ENCODE measurements at places on chromosomes 6 and 20.

DNA sequence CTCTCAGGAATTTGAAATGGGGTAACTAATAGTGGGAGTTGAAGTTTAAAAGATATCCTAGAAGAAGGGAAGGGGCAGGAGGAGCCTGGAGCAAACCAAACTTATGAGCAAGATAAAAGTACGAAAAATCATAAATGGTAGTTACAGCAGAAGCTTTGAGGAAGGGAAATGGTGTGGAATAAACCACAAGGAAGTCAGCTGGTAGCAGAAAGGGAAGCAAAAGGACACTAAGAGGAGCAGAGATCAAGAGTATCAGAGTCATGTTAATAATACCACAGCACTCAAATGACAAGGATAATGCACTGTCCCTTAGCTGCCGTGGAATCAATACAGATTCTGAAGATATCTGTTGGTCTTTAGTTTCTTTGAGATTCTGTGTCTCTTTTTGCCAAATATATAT lies 44.9 kb upstream of the CCDC28A start:
- no peak for DNase-seq

GRCh38 chr6:13881621-13882165 lies 43.1 kb upstream of the RNF182 start:
- DNase-seq, result no peak

- no peak for DNase-seq
Measured at GRCh38 chr6:33602180-33602579, 18.9 kb upstream of the ITPR3 start.

DNA sequence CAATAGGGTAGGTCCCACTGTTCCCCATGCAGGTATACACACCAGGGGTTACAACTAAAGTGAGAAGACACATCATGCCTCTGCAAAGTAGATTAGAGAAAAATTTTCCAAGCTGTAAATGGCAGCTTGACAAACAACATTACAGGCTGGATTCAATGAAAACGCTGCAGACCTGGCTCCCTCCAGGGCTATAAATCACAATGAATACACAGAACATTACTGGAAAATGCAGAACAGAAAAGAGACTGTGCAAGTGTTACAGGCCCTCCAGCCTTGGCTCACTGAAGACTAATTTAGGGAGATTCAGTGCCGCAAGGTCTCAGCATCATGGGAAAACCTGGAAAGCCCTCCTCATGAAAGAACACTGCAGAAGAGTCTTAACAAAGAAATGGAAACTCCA lies 207.8 kb downstream of the KHDC1L start:
- no peak for DNase-seq

- no peak for DNase-seq
Measured at GRCh38 chr20:45323731-45324130, 15.6 kb upstream of the MATN4 start.

DNA sequence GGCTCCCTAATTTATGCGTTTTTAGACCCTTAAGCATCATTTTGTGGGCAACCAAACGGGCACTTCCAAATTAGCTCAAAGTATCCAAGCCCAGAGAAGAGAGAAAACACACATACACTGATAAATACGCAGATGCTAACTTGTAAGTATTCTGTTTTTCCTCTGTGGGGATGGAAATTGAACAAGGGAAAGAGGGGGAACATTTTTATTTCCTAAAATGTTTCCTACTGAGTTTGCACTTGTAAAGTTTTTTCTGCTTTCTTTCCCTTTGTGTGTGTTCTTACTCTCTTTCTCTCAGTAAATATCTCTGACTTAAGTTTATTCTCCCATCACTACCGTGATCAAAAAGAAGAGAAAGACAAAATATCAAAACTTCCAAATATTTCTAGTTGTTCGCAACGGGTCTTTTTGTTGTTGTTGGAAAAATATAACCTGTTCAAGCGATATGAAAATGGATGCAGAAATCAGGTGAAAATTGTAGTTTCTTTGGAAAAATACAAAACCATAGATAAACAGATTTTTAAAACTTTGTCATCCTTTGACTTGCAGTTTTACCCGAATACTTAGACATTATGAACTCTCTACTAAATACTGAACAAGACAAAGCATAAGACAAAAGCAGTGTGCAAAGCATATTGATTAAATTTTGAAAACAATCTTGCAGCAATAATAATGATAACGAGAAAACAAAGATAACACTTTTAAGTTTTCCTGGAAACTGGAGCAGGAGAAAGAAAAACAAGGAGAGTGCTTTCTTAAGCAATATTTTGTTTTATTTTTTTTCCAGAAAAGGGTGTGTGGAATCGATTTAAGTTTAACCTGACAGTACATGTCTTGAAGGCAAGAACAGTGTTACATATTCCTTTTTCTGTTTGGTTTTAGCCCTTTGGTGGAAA lies 1.0 kb upstream of the NKX2-4 start:
- no peak for DNase-seq

GRCh38 chr6:90109141-90109540 lies 187.5 kb downstream of the BACH2 start:
- DNase-seq, result no peak

- no peak for DNase-seq
Measured at GRCh38 chr20:35156978-35157377, 9.8 kb upstream of the EDEM2 start.

DNA sequence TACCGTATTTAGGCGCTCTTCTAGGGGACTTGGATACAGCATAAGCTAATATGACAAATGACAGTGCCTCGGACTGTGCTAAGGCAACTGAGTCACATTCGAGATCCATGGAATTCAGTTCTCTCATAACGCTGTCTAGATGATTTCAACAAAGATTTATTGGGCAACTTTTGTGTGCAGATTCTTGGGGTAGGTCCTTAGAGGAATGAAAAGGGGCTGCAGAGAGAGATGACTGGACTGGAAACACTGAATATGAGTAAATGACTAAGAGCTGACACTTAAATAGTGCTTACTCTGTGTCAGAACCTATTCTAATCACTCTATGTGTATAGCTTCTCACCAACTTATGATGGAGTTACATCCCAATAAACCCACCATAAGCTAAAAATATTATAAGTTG lies 36.4 kb upstream of the MARCKS start:
- DNase-seq, result no peak

GRCh38 chr6:158660333-158660754 lies 10.5 kb downstream of the SYTL3 start:
- DNase-seq, result no peak

DNA sequence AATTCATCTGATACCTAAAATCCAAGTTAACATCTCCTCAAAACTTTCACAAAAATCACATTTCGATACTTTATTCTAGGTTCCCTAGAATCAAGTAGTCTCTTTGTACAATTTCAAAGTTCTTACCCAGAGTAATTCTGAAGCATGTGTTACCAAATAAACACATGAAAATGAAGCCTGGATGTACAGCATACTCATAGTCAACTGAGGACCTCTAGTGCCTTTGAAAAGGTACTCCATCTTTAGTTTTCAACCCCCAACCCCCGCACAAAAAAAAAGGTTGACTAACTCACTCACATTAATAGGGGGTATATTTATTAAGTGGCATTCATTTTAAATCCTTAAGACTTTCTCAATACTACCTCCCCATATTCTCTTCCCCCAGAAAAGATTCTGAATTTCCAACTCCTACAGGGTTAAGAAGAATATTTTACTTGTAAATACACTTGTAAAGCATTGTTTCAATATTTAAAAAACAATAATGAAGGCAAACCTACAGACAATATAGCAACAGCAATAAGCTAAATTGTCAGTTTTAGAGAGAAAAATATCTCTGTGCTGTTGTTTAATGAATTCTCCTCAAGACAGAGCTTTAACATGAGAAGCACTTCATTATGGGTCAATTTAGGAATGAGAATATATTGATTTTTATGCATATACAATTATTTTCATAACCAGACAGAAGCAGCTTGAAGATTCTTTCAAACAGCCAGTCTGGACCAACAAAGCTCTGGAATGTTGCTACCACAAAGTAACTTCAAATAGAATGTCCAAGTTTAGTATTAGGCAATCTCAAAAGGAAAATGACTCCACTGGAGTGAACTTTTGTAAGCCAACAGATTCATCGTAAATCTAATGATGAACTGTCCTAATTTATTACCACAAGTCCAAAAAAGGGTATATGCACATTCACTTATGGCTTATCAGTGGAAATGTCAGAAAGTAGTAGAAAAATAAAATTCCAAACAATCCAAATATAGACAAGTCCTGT lies 3.3 kb downstream of the PLN start:
- peak; percentile 7 for DNase-seq

DNA sequence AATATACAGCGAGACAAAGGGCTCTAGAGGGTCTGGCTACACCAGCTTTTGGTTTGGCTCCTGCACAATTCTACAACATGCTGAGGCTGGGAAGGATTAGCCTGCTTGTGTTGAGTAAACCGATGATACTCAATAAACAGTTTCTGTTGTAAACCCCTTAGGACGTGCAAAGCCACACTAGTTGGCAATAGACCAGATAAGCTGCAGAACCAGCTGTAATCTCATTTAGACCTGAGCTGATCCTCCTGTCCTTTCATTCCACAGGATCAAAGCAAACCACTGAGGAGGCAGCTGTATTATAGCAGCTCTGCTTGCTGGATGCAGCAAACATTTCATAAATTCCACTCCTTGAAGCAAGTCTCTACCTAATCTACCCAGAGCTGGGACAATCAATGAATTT lies 79.7 kb downstream of the MMS22L start:
- no peak for DNase-seq

- peak; percentile 11 for DNase-seq
Measured at GRCh38 chr20:34365765-34366213, 2.7 kb downstream of the ITCH start.

DNA sequence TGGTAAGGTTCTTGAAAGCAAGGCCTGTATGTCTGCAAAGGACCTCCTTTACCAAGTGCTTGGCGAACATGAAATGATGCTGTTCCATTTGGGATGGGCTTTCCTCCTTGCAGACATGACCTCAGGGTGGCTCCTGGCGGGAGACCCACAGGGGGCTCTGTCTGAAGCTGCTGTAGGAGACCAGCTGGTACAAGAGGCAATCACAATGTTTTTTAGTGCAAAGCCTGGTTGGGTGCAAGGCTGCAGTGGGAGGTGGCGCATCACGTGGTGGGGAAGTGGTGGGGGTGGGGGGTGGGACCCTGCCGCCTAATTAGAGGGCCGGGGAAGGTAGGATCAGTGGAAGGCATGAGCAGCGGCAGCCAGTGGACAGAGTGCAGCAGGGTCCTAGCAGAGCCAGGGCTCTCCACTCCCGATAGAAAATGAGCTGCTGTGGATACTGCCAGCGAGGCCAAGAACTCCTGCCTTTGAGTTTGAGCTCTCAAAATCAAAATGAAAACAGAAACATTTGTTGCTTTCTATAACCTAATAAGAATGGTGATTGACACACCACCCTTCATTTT lies 9.1 kb upstream of the ARMC2 start:
- no peak for DNase-seq

DNA sequence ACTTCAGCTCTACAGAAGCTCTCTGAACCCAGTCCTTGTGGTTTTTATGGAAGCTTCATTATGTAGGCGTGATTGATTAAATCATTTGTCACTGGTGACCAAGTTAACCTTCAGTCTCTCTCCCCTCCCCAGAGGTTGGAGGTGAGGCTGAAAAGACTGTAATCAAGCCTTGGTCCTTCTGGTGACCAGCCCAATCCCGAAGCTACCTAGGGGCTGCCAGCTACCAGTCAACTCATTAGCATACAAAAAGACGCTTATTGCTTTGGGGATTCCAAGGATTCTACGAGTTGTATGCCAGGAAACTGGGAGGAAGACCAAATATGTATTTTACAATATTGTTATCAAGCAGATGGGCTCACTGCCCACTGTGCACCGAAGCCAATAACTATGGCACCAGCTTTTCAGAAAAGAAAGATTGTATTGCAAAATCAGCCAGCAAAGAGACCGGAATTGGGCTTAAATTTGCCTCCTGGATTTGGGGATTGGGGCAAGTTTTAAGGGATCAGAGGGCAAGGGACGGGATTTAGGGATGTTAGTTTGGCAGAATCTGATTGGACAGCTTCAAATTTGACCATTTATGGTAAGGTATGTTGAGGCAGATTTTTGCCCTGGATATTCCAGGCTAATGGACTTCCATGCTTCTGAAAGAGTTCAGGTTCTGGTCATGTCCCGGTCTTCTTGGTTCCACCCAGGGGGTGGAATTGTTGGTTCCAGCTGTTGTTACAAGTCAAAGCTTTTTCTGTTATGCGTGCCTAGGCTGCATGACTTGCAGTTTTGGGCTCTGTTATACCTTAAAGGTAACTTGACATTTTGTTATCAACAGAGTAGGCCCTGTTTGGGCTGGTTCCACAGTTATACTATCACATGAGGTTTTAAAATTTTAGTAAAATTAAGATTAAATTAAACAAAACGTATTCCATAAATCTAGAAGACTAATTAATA lies 167.4 kb downstream of the COL9A1 start:
- DNase-seq, result no peak

DNA sequence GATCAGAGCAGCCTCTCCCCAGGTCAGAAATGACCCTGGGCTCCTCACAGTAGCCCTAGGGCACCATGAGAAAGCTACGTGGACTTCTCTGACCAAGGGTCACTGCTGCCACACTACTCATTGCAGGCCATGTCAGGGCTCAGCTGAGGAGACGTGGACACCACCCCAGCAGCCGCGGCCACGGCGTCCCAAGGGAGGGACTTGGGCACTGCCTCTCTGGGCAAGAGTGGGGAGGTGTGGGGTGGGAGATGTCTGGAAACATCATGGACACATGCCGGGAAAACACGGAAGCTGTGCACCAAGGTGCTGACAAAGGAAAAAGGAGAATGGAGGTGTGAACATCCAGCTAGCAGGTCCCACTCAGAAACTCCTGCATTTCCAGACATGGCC lies 9.0 kb downstream of the GMEB2 start:
- no peak for DNase-seq

- no peak for DNase-seq
Measured at GRCh38 chr20:49480236-49480635, 2.2 kb downstream of the KCNB1 start.

DNA sequence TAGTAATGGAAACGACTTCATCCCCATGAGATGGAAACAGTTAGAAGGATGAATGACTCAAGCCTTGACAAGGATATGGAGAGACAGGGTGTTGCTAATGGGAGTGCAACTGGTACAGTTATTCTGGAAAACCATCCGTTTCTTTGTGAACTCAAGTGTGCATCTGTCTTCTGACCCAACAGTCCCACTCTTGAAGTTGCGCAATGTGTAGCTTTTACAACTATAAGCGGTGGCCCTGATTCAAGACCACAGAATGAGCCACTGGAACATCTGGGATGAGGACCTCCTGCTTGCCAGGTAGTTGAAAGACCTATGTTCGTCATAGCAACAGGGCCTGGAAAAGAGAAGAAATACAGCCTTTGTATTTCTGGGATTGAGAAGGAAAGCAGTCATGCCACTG lies 115.8 kb upstream of the GMDS start:
- DNase-seq, result no peak

GRCh38 chr6:121210943-121211342 lies 123.3 kb downstream of the TBC1D32 start:
- no peak for DNase-seq

DNA sequence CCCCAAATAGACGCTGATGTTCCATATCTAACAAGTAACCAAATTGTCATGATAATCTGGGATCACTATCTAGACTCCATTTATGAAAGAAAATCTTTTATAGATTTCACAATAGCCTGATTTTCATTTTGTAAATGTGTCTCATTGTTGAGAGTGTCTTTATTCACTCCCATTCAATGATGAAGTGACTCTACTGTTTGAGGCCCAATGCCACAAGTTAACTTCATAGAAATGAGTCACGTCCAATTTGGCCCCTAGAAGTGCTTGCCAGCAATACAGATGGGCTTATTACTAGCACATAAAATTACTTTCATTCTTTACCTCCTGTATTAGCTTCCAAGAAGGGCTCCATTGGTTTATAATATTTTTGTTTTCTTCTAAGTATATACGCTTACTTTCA lies 6.3 kb downstream of the IPCEF1 start:
- DNase-seq, result no peak

- no peak for DNase-seq
Measured at GRCh38 chr6:34589140-34589539, 33.0 kb upstream of the SPDEF start.

GRCh38 chr20:10805764-10806163 lies 132.0 kb upstream of the JAG1 start:
- DNase-seq, result no peak
